ENCODE measurements at places on chromosomes 11 and 22. TPM values are rescaled to one million over a fixed set of nuclear protein-coding genes. Genes with fewer than 3 reads are reported as not detected.

DNA sequence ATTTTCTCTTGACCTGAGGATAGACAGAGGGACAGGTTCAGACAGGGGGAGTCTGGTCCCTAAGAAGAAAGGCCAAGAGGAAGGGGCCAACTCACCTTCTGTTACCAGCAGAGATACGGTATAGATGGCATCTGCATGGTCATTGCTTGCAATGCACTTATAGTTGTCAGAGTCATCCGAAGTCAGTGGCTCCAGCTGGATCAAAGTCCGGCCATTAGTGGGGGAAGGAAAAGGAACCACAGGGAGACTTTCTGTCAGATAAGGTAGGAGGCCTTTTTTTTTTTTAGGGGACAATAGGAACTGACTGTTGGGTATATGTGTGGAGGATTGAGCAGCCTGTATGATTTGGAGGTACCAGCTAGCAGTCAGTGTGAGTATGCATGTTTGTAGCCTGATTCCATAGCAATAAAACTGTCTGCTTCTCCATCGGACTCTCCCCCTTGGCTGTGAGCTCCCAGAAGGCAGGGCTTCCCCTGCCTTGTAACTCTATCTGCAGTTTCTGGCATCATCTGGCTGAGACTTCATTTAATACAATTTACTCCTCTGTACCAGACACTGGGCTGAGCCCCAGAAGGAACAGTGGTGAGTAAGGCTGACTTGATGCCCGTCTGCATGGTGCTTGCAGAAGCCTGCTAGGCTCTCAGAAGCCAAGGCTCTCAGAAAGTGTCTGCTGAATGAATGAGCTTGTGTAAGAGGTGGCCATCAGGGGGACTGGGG is 5.7 kb downstream of the IGSF22 start:
- DNase-seq, result no peak

The AMPD3 gene
- 10.9 TPM for total RNA-seq

The OOSP1 gene
- total RNA-seq, result 0.37 TPM

The TLCD5 gene
- 12.6 TPM for total RNA-seq

The RANGAP1 gene
- 319 TPM for total RNA-seq

The OR56A5 gene
- not detected for total RNA-seq

Measured in testis (tissue), 5 donors.